ENCODE measurements at places on chromosomes 5 and 9. TPM values are rescaled to one million over a fixed set of nuclear protein-coding genes. Genes with fewer than 3 reads are reported as not detected.

- no peaks in the 10 kb centered on the region for H3K36me3 ChIP-seq
- H3K4me1 ChIP-seq = no peaks in the 10 kb centered on the region
- no peak for DNase-seq
- H3K27ac ChIP-seq = no peak overlapping the region
- no peaks in the 10 kb centered on the region for H3K27me3 ChIP-seq
- no peak overlapping the region for H3K4me3 ChIP-seq
These were observed 26.9 kb upstream of the CNOT6 start for GRCh38 chr5:180467028-180467975.

- no peak overlapping the region for H3K4me3 ChIP-seq
- H3K27ac ChIP-seq = no peak overlapping the region
- H3K36me3 ChIP-seq = no peaks in the 10 kb centered on the region
- H3K27me3 ChIP-seq = peaks cover 3% of the 10 kb centered on the region
These were observed 67.6 kb upstream of the RUSC2 start for GRCh38 chr9:35422346-35422745.

Gene SLC2A8
- total RNA-seq = 7.7 TPM

Gene REEP2
- 5.0 TPM for total RNA-seq

GRCh38 chr9:94014066-94014654 is 59.0 kb upstream of the BARX1 start:
- no peaks in the 10 kb centered on the region for H3K27me3 ChIP-seq
- H3K27ac ChIP-seq = no peak overlapping the region
- peaks cover 12% of the 10 kb centered on the region for H3K4me1 ChIP-seq
- no peaks in the 10 kb centered on the region for H3K36me3 ChIP-seq

DNA sequence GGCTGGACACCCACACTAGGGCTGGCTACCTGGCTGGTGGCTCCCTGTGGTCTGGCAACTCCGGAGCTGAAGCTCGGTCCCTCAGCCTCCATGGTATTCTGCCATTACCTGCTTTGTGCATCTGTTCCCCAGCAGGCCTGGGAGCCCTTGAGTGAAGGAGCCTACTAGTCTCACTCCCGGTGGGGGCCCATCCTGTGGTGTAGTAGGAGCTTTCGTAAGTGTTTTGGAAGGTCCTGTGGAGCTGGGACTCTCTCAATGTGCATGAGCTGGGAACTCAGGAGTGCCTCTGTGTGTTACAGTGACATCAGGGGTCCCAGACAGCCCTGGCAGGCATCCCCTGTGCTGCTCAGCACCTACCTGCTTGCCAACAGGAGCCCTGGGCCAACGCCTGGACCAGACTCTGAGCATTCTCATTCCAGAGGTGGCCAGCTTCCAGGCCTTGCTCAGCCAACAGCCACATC is 267.1 kb downstream of the GADD45G start:
- no peak for DNase-seq
- H3K27me3 ChIP-seq = no peaks in the 10 kb centered on the region
- no peaks in the 10 kb centered on the region for H3K4me1 ChIP-seq
- H3K36me3 ChIP-seq = no peaks in the 10 kb centered on the region
- H3K27ac ChIP-seq = no peak overlapping the region

GRCh38 chr9:79883073-79883645 is 311.4 kb downstream of the TLE4 start:
- H3K27me3 ChIP-seq = no peaks in the 10 kb centered on the region
- H3K4me1 ChIP-seq = peaks cover 49% of the 10 kb centered on the region
- H3K27ac ChIP-seq = no peak overlapping the region

Gene CKMT2
- total RNA-seq = not detected

Gene DND1
- total RNA-seq = 2.3 TPM

DNA sequence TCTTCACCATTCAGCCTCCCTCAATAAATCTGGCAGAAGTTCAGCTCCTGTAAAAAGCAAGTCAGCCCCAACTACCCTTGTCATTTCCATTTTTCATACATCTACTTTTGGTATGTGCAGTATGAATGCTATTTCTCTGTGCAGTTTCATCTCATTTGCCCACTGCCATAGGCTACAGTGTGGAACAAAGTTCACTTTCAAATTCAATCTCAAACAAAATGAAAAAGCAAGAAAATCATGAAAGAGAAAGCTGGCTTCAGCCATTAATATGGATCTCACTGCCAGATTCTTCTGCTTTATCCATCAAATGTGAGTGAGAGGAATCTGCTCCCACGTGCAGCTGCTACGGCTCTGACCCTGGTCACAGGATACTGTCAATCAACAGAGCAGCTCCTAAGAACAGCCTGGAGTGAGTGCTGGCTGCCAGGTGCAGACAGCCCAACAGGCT is 494.2 kb downstream of the ZNF608 start:
- H3K27me3 ChIP-seq = no peaks in the 10 kb centered on the region
- H3K4me1 ChIP-seq = no peaks in the 10 kb centered on the region
- no peak for DNase-seq
- H3K36me3 ChIP-seq = no peaks in the 10 kb centered on the region

Gene PDCD1LG2
- 0.33 TPM for total RNA-seq

- H3K27me3 ChIP-seq = no peaks in the 10 kb centered on the region
- DNase-seq = no peak
- H3K36me3 ChIP-seq = no peaks in the 10 kb centered on the region
- H3K27ac ChIP-seq = no peak overlapping the region
These were observed 27.8 kb upstream of the ARAP3 start for GRCh38 chr5:141709699-141710267.

- H3K4me3 ChIP-seq = no peak overlapping the region
- H3K27ac ChIP-seq = no peak overlapping the region
- no peaks in the 10 kb centered on the region for H3K4me1 ChIP-seq
- no peaks in the 10 kb centered on the region for H3K27me3 ChIP-seq
- no peak for DNase-seq
These were observed 982.5 kb downstream of the MAT2B start for GRCh38 chr5:164487939-164488338.

- DNase-seq = no peak
- H3K27ac ChIP-seq = no peak overlapping the region
- peaks cover under 1% of the 10 kb centered on the region for H3K4me1 ChIP-seq
- H3K4me3 ChIP-seq = no peak overlapping the region
These were observed 43.9 kb downstream of the OSTF1 start for GRCh38 chr9:75132244-75132643.

DNA sequence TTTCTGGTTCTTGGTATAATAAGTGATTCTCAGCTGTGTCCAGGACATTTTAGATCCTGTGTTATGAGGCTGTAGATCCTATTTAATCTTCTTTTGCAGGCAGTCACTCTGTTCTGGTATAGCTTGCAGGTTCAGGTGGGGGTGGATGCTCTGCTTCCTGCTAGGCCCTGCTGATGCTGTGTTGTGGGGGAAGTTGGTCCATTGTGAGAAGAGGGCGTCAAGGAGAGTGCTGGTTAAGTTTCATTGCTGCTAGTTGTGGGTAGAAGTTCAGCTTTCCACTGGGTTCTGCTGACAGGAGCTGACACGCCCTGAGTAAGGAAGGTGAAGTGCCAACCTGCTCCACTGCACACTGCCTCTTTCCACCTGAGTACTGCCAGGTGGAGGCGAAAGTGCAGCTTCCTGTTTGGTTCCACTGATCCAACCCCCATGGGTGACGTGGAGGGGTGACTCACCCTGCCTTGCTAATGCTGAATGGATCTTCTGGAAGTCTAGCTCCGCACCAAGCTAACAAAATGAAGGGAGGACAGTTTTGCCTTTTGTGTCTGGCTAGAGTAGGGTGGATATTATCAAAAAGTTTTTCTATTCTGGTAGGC is 16.3 kb downstream of the NMRK1 start:
- no peaks in the 10 kb centered on the region for H3K27me3 ChIP-seq
- peak; percentile 16 for DNase-seq
- no peak overlapping the region for H3K27ac ChIP-seq
- H3K36me3 ChIP-seq = peaks cover 8% of the 10 kb centered on the region
- peaks cover 7% of the 10 kb centered on the region for H3K4me1 ChIP-seq

GRCh38 chr9:121972501-121972981 is 120.6 kb downstream of the TTLL11 start:
- H3K36me3 ChIP-seq = no peaks in the 10 kb centered on the region
- no peaks in the 10 kb centered on the region for H3K27me3 ChIP-seq
- no peak overlapping the region for H3K4me3 ChIP-seq
- H3K27ac ChIP-seq = no peak overlapping the region
- no peak for DNase-seq

- no peak overlapping the region for H3K4me3 ChIP-seq
- DNase-seq = no peak
- no peak overlapping the region for H3K27ac ChIP-seq
- H3K27me3 ChIP-seq = no peaks in the 10 kb centered on the region
- H3K36me3 ChIP-seq = no peaks in the 10 kb centered on the region
- H3K4me1 ChIP-seq = no peaks in the 10 kb centered on the region
These were observed 45.3 kb upstream of the ISOC1 start for GRCh38 chr5:129049126-129049799.

- no peak overlapping the region for H3K27ac ChIP-seq
- H3K27me3 ChIP-seq = no peaks in the 10 kb centered on the region
- DNase-seq = no peak
- H3K36me3 ChIP-seq = no peaks in the 10 kb centered on the region
- H3K4me1 ChIP-seq = no peaks in the 10 kb centered on the region
- H3K4me3 ChIP-seq = no peak overlapping the region
These were observed 369.4 kb upstream of the DMAC1 start for GRCh38 chr9:8168916-8169438.

DNA sequence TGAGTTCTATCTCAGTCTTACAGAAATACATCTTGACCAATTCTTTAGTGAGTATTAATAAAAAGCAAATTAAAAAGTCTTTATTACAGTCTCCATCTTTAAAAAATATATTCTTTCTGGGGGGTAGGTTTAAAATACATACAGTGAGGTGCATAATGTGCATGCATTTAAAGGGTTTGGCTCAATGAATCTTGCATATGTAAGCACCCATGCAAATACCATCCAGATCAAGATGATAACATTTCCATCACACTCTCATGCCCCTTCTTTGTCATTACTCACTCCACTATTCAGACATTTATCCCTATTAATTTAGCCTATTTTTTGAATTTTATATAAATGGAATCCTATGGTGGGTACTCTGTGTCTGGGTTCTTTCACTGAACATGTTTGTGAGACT is 113.0 kb downstream of the APBA1 start:
- no peak overlapping the region for H3K4me3 ChIP-seq
- no peak for DNase-seq
- no peak overlapping the region for H3K27ac ChIP-seq
- peaks cover 4% of the 10 kb centered on the region for H3K27me3 ChIP-seq
- H3K36me3 ChIP-seq = no peaks in the 10 kb centered on the region
- H3K4me1 ChIP-seq = no peaks in the 10 kb centered on the region

- H3K4me3 ChIP-seq = no peak overlapping the region
- no peaks in the 10 kb centered on the region for H3K36me3 ChIP-seq
- no peaks in the 10 kb centered on the region for H3K4me1 ChIP-seq
- H3K27me3 ChIP-seq = no peaks in the 10 kb centered on the region
These were observed 65.3 kb upstream of the PPARGC1B start for GRCh38 chr5:149664666-149665415.

Gene FGD3
- 54.6 TPM for total RNA-seq

Data from CD8-positive, alpha-beta memory T cell (primary cell).